Left ventricle myocardium inferior (tissue), 1 donor: ENCODE measurements at places on chromosomes 2 and 18. TPM values are rescaled to one million over a fixed set of nuclear protein-coding genes. Genes with fewer than 3 reads are reported as not detected.

ST6GAL2 gene
- 0.41 TPM for total RNA-seq

NDUFS1 gene
- 486 TPM for total RNA-seq

LHCGR gene
- total RNA-seq = 0.16 TPM

RAMP1 gene
- 168 TPM for total RNA-seq

ZNF385B gene
- total RNA-seq = 0.14 TPM

DNA sequence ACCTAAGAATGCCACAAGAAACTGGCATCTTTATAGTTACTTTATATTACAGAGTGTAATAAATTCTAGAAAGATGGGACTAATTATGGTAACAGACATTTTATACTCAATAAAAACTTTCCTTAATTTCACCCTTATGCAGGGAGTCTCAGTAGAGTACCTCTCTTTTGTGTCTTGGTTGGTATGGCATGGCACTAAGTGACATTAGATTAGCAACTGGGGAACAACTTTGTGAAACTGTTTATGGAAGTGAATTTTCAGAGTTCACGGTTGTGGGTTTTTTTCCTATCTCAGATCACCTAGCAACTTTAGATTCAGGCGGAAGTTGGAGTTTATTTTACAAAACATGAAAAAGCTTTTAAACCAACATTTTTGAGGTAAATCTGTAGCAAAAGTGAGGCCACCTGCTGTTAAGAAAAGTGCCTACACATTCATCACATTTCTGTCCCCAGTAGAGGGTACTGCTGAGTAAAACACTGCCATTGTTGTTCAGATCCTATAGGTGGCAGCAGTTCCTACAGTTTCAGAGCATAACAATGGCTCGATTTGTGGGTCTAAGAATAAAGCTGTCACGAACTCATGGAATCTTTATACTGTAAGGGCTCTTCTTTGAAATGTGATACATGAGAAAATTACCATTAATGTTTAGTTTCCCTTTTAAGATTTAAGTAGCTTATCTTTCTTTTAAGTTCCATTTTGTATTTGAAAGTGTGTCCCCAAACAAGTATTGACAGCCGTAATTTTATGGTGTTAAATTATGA lies 117.6 kb downstream of the CAMKMT start:
- H3K4me1 ChIP-seq = no peaks in the 10 kb centered on the region
- H3K36me3 ChIP-seq = no peaks in the 10 kb centered on the region
- no peaks in the 10 kb centered on the region for H3K27me3 ChIP-seq
- no peak overlapping the region for H3K4me3 ChIP-seq
- H3K27ac ChIP-seq = no peak overlapping the region

- DNase-seq = no peak
- no peaks in the 10 kb centered on the region for H3K27me3 ChIP-seq
- H3K27ac ChIP-seq = no peak overlapping the region
Measured at GRCh38 chr18:40274618-40275196, 1680.3 kb upstream of the PIK3C3 start.

GRCh38 chr18:79874553-79875530 lies 76.6 kb downstream of the SLC66A2 start:
- no peak for DNase-seq
- no peak overlapping the region for H3K4me3 ChIP-seq
- no peaks in the 10 kb centered on the region for H3K4me1 ChIP-seq
- H3K27me3 ChIP-seq = peaks cover 79% of the 10 kb centered on the region
- no peaks in the 10 kb centered on the region for H3K36me3 ChIP-seq

- no peak overlapping the region for H3K4me3 ChIP-seq
- peaks cover 8% of the 10 kb centered on the region for H3K4me1 ChIP-seq
- H3K27me3 ChIP-seq = no peaks in the 10 kb centered on the region
- H3K27ac ChIP-seq = no peak overlapping the region
- no peaks in the 10 kb centered on the region for H3K36me3 ChIP-seq
- no peak for DNase-seq
Measured at GRCh38 chr2:143759455-143759854, 630.2 kb downstream of the ARHGAP15 start.

DNA sequence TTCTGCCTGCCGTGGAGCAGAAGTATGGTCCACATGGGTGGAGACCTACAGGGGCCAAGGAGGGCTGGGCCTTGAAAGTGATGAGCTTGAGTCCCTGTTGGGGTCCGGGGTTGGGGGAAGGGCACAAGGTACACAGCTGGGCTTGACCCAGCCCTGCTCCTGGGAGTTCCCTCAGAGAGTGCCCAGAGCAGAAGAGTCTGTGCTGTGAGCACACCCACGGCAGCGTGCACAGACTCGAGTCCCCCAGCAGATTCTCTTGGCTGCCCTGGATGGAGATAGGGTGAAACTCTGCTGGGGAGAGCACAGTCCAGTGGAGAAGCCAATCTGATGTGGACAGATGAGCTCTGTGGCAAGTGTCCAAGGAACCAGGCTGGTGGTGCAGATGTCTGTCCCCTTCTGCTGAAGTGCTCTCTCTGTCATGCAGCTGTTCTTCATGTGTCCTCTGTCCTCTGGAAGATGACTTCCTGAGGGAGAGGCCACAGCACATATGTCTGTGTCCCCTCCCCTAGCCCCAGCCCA lies 27.5 kb downstream of the INPP4A start:
- H3K4me3 ChIP-seq = no peak overlapping the region
- no peaks in the 10 kb centered on the region for H3K36me3 ChIP-seq
- no peak overlapping the region for H3K27ac ChIP-seq
- H3K27me3 ChIP-seq = no peaks in the 10 kb centered on the region
- DNase-seq = no peak

GRCh38 chr2:219559156-219559915 lies 12.0 kb downstream of the OBSL1 start:
- H3K4me3 ChIP-seq = no peak overlapping the region
- peaks cover 3% of the 10 kb centered on the region for H3K27me3 ChIP-seq
- no peak for DNase-seq
- peaks cover 44% of the 10 kb centered on the region for H3K36me3 ChIP-seq
- no peak overlapping the region for H3K27ac ChIP-seq

GRCh38 chr2:217650229-217650628 lies 352.6 kb downstream of the TNS1 start:
- H3K4me3 ChIP-seq = no peak overlapping the region
- H3K27ac ChIP-seq = no peak overlapping the region
- H3K4me1 ChIP-seq = peaks cover 10% of the 10 kb centered on the region
- no peak for DNase-seq
- H3K27me3 ChIP-seq = no peaks in the 10 kb centered on the region
- H3K36me3 ChIP-seq = no peaks in the 10 kb centered on the region
